Stimulated activated CD4-positive, alpha-beta T cell treated with anti-CD3 and anti-CD28 coated beads, Interleukin-15, amount 100 ng/mL, for 24 hours (primary cell): ENCODE measurements at places on chromosomes 6 and 20.

DNA sequence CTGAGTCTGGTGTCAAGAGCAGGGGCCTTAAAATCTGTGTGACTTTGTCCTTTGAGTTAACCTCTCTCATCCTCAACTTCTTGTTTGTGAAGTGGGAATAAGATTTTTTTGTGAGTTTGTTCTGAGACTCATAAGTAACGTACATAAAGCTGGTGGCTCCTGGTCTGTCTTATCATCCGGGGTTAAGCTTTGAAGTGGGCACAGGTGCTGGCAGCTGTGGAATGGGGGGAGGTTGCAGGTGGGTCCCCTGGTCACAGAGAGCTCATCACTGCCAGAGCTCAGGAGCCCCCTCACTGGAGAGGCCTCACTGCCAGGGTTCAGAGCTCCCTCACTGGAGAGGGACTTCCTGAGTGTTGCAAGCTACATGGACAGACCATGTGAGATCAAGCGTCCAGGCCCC is 174.1 kb downstream of the NRN1 start:
- DNase-seq: no peak

- DNase-seq: no peak
Measured at GRCh38 chr20:31894980-31895675, 24.7 kb downstream of the TTLL9 start.

GRCh38 chr20:25984933-25985332 is 288.3 kb upstream of the ZNF337 start:
- DNase-seq: peak; percentile 63

GRCh38 chr6:82608781-82609180 is 245.2 kb downstream of the TPBG start:
- no peak for DNase-seq

DNA sequence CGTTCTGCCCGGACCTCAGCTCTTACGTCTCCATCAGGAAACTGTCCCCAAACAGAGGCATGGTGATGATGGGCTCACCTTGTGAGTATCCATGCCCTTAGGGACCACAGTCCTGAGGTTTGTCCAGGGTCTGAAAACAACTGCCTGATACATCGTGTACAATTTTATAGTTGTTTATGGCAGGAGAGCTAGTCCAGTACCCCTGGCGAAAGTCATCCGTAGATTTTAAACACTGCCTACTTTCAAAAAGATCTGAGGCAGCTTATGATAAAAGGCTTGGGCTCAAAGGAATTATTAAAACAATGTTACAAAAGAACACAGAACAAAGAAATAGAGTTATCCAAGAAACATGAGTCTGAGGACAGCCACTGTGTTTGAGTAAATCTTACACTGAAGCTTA is 14.0 kb downstream of the NTSR1 start:
- DNase-seq: no peak

DNA sequence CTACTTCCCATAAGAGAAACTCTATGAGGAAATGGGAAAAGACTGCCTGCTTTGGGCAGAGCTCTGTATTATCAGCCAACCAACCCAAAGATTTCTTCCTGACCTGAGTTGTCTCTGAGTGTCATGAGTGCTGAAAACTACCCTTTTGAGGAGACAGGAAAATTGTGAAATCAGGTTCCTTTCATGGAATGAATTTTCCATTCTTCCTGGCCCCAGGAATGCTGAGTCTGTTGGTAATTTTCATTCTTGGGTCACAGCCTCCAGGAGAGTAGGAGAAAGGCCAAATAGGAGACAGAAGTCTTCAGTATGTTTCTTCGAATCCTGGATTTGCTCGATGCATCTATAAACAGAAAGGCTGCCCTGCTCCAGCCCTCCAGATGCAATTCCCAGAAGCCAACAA is 53.6 kb downstream of the SCML4 start:
- DNase-seq: no peak

GRCh38 chr6:6556738-6557503 is 31.6 kb upstream of the LY86 start:
- peak; percentile 56 for DNase-seq

DNA sequence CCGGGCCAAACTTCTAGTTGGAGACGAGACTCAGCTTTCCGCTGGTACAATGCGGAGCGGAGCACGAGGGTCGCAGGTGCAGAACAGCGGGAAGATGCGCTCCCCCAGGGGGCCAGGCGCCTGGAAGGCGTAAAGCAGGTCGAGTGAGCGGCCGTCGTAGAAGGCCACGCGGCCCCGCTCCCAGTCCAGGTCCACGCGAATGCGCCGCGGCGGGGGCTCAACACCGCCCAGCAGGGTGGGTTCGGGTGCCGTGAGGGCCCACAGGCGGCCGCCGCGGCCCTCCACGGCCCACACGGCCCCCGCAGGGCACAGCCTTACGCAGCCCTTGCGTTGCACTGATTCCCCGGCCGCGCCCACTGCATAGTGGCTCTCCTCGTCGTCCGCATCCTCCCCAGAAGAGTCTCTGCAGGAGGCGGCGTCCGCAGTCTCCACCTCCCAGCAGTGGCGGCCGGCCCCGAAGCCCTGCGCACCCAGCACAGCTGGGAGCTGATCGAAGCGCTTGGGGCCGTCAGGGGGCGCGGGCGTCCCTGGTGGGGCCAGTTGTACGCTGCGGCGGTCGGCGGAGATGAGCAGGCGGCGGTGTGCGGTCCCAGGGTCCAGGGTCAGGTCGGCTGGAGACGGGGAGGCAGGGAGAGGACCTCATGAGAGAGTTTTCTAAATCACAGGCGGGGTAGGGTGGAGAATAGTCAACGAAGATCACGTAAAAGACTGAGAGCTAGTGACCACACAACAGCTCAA is 4.3 kb downstream of the PPP1R11 start:
- peak; percentile 18 for DNase-seq

DNA sequence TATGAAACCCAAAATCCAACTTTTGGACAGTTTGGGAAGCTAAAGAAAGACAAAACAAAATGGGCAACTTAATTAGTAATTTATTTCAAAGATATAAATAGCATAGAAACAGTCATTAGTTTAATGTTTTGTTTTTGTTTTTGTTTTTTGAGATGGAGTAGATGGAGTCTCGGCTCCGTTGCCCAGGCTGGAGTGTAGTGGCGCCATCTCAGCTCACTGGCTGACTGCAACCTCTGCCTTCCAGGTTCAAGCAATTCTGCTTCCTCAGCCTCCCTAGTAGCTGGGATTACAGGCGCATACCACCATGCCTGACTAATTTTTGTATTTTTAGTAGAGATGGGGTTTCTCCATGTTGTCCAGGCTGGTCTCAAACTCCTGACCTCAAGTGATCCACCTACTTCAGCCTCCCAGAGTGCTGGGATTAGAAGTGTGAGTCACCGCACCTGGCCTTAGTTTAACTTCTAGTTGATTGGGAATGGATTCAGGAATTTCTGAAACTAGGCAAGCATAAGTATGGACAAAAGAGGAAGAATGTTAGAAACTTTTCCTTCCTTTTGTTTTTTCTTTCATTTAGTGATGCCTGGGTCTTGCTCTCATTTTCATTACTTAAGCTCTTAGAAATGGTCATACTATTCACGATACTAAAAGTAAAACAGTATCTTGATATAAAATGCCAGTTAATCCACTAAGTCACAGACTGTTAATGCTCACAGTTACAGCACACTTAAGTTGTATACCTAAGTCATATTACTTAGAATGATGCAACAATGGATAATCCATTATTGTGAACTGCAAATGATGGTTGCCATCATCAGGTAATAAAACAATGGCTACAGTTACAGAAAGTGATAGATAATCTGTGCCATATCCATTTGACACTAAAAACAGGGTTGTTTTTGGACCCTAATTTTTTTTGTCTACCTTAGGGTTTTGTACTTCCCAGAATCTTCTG is 8.2 kb downstream of the SENP6 start:
- no peak for DNase-seq

DNA sequence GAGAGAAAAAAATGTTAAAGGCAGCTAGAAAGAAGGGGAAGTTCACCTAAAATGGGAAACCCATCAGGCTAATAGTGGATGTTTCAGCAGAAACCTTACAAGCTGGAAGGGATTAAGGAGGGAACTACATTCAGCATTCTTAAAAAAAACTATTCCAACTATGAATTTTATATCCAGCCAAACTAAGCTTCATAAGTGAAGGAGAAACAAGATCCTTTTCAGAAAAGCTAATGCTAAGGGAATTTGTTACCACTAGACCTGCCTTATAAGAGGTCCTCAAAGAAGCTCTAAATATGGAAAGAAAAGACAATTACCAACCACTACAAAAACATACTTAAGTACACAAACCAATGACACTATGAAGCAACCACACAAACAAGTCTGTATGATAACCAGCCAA is 59.2 kb upstream of the SLC35F1 start:
- no peak for DNase-seq

DNA sequence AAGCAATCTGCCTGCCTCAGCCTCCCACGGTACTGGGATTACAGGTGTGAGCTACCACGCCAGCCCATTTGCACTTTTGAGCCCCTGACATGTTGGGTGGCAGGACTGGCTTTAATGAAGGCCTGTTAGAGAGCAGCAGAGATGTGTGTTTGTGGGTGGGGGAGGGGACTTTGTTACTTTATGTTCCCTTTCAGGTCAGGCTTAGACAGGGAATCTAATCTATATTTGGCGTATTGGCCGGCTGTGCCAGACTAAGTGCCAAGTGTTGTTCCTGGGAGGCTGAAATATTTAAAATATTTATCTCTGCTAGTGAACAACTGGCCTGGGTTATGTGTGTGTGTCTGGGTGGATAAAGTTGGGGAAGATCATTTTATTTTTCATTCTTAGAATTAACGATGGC is 6.1 kb downstream of the GMPR start:
- DNase-seq: no peak

GRCh38 chr6:7671581-7671980 is 54.3 kb upstream of the BMP6 start:
- DNase-seq: no peak

DNA sequence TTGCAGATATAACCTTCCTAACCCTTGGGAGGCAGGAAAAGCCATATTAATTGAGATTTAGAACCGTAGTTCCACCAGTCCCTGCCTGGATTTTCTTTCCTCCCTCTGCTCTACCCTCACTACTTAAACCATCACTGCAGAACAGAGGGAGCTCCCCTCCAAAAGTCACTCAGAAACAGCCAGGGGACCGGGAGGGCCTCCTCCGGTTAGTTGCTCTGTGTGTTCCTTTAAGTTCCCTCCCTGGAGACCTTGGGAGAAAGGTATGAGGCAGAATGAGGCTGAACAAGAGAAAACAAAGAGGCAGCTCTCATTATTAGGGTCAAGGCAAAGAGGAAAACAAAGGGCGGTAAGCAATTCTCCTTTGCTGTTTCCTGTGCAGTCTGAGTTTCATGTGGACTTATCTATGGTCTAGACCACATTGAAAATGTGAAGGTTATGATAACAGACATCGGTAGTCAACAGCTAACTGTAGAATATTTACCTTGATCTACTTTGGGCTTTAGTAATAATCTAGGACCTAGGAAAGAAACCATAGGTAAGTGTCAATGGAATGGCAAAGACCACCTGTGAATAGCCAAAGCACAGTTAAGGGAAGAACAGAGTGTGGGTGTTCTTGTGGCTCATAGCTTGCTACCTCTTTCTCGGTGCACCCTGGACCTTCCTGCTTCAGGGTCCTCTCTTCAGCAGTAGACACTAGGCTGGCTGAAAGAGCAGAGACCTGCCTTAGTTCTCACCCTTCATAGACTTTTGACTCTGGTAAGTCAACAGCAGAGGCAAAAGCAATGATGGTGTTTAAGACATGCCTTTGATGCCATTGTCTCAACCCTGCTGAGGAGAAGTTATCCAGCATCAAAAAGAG is 250.9 kb upstream of the CITED2 start:
- DNase-seq: no peak

GRCh38 chr20:17556837-17557674 is 12.8 kb upstream of the DSTN start:
- no peak for DNase-seq

DNA sequence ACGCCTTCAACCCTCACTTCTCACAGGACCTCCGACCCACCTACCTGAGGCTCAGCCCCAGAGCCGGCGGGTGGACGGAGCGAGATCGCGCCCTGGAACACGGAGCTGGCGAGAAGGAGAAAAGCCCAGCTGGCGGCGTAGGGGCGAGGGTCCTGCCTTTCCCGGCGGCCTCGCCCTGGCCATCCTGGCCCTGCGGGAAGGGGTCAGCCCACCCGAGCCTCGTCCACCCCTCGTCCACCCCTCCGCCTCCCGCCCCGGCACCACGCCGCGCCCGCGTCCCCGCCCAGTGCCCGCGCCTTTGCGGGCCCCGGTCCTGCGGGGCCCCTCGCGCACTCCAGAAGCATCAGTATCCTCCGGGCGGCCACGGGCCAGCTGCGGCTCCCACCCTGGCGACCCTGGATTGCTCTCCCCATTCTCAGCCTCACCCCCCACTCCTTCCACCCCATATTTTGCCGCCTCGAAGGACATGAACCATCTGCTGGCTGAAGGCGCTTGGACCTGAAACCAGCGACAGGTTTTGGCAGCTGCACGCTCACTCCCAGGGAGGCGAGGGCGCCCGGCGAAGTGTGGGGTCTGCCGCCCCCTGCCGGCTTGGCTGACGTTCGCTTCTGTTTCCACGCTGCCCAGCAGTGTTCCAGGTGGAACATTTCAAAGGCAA is 65.1 kb downstream of the PLG start:
- peak; percentile 73 for DNase-seq

GRCh38 chr6:100751590-100751989 is 129.5 kb downstream of the ASCC3 start:
- no peak for DNase-seq

GRCh38 chr6:106090001-106090400 is 3.9 kb downstream of the PRDM1 start:
- DNase-seq: no peak

DNA sequence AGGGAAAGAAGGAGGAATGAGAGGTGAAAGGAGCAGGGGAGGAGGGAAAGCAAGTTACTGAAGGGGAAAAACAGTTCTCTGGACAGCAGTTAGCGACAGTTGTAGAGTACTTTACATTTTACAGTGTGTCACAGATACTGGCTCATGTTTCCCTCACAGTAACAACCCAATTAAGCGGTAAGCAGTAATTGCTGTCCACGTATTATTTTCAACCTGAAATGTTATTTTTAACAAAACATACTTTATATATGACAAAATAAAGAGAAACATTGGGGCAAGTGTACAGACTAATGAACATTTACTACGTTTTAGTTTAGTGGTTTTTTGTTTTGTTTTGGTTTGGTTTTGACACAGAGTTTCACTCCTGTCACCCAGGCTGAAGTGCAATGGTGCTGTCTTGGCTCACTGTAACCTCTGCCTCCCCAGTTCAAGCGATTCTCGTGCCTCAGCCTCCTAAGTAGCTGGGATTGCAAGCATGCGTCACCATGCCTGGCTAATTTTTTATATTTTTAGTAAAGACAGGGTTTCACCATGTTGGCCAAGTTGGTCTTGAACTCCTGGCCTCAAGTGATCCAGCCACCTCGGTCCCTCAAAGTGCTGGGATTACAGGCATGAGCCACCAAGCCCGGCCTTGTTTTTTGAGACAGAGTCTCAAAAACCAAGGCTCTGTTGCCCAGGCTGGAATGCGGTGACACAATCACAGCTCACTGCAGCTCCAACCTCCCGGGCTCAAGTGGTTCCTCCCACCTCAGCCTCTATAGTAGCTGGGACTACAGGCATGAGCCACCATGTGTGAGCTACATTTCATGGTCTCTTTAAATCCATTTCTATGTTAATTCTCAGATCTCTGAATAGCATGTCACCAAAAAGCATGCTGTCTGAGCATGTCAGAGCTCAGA is 22.6 kb upstream of the BTN3A2 start:
- DNase-seq: peak; percentile 29
